ENCODE measurements at places on chromosomes 6 and 20. TPM values are rescaled to one million over a fixed set of nuclear protein-coding genes. Genes with fewer than 3 reads are reported as not detected.

DNA sequence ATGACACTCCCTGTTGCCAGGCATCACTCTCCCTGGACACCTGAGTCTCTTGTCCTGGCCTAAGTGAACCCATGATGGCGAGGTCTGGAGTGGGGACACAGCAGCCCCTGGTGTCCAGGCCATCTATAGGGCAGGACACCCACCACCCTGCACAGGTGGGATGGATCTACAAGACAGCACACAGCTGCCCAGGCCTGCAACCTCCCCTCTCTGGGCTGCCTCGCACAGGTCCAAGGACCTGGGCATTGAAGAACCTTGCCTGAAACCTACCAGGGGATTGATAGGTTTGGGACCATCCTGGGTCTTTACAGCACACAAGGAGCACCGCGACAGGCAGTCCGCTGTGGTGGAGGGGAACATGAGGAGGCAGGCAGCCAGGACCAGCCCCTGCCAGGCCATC, 11.2 kb downstream of the PDYN start:
- no peak overlapping the region for H3K27ac ChIP-seq
- DNase-seq = no peak
- H3K36me3 ChIP-seq = no peaks in the 10 kb centered on the region
- no peaks in the 10 kb centered on the region for H3K4me1 ChIP-seq

- no peaks in the 10 kb centered on the region for H3K36me3 ChIP-seq
- no peak overlapping the region for H3K4me3 ChIP-seq
- H3K4me1 ChIP-seq = no peaks in the 10 kb centered on the region
- no peak overlapping the region for H3K27ac ChIP-seq
Observed at GRCh38 chr20:2914160-2914559, 40.9 kb downstream of the PTPRA start.

The TOP1 gene
- total RNA-seq = 22.4 TPM

The C2 gene
- 17.4 TPM for total RNA-seq

DNA sequence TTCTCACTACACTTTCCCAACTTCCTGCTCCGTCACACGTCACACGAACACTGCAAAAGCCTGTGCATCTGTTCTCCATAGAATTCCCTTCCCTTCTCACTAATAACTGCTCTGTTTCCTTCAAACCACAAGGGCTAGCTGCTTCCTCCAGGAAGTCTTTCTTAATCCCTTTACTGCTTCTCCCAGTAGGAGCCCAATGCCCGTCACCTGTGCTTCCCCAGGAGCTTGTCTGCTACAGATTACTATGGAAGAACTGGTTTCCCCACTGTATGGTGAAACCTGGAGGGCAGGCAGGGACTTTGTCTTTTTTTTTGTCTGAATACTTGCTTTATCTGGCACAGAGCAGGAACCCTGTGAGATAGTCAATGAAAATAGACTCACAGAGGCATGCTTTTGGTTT, 444.7 kb upstream of the MAP3K7 start:
- no peaks in the 10 kb centered on the region for H3K27me3 ChIP-seq
- no peaks in the 10 kb centered on the region for H3K36me3 ChIP-seq
- DNase-seq = no peak

GRCh38 chr6:104344223-104344622, 515.5 kb downstream of the HACE1 start:
- no peak for DNase-seq
- no peaks in the 10 kb centered on the region for H3K36me3 ChIP-seq
- no peaks in the 10 kb centered on the region for H3K4me1 ChIP-seq
- H3K27me3 ChIP-seq = no peaks in the 10 kb centered on the region

The CTSA gene
- 50.4 TPM for total RNA-seq

- no peak overlapping the region for H3K4me3 ChIP-seq
- H3K36me3 ChIP-seq = no peaks in the 10 kb centered on the region
Observed at GRCh38 chr6:17417817-17418216, 24.4 kb downstream of the CAP2 start.

The PRL gene
- not detected for total RNA-seq

The MYMX gene
- total RNA-seq = not detected

GRCh38 chr6:90372885-90373284, 76.2 kb upstream of the BACH2 start:
- peaks cover 5% of the 10 kb centered on the region for H3K4me1 ChIP-seq
- no peak overlapping the region for H3K27ac ChIP-seq
- DNase-seq = no peak
- H3K4me3 ChIP-seq = no peak overlapping the region

DNA sequence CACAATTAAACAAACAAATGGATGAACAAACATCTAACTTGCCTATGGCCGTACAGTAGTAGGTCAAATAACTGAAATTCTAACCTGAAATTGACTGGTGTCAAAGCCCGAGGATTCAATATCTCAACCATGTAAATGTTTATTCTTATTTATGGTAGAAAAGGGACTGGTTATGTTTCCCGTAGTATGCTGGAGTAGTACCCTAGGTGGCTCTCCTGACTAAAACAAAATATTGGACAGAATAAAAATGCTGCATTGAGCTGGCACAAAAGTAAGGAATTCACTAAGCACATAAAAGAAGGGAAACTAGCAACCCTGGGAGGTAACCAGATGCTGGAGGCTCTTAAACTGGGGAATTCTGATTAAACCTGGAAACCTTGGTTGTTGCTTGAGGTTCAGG, 117.1 kb upstream of the PREP start:
- no peaks in the 10 kb centered on the region for H3K27me3 ChIP-seq
- no peaks in the 10 kb centered on the region for H3K36me3 ChIP-seq
- H3K27ac ChIP-seq = no peak overlapping the region
- no peaks in the 10 kb centered on the region for H3K4me1 ChIP-seq
- H3K4me3 ChIP-seq = no peak overlapping the region

The DYNLT1 gene
- 36.6 TPM for total RNA-seq

The MYT1 gene
- not detected for total RNA-seq

GRCh38 chr20:42018979-42019378, 400.8 kb upstream of the CHD6 start:
- no peaks in the 10 kb centered on the region for H3K27me3 ChIP-seq
- no peak overlapping the region for H3K27ac ChIP-seq
- DNase-seq = no peak
- H3K4me3 ChIP-seq = no peak overlapping the region

The SPTLC3 gene
- total RNA-seq = 17.1 TPM

- H3K27ac ChIP-seq = no peak overlapping the region
- H3K27me3 ChIP-seq = no peaks in the 10 kb centered on the region
- H3K4me3 ChIP-seq = no peak overlapping the region
- no peak for DNase-seq
- H3K4me1 ChIP-seq = no peaks in the 10 kb centered on the region
- H3K36me3 ChIP-seq = no peaks in the 10 kb centered on the region
Observed at GRCh38 chr20:52056203-52057062, 135.1 kb downstream of the ZFP64 start.

- H3K36me3 ChIP-seq = no peaks in the 10 kb centered on the region
- no peaks in the 10 kb centered on the region for H3K4me1 ChIP-seq
- no peaks in the 10 kb centered on the region for H3K27me3 ChIP-seq
- no peak for DNase-seq
- no peak overlapping the region for H3K27ac ChIP-seq
Observed at GRCh38 chr6:167103041-167103891, 19.6 kb upstream of the CCR6 start.

DNA sequence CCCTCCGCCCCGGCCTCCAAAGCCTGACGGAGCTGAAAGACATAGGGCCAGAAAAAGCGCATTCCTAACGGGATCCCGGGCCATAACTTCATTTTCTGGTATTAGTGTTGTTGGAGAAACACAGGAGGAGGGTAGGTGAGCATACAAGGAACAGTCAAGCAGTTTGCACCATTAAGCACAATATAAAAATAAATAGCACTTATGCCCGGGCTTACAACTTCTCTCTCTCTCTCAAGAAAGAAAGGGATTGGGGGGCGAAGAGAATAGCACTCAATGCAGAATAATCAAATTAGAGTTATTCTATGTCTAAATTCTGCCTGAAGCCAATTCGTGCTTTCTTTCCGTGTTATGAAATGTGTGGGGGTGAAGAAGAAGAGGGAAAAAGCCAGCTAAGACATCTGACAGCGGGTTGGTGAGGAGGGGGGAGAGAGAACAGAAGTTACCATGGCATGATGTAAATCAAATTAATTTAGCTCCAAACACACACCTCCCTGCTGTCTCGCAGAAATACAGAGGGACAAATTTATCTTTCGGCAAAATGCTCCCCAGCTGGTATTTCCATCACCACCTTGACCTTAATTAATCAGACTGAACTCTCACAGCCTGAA, 508 bp upstream of the METTL24 start:
- no peaks in the 10 kb centered on the region for H3K36me3 ChIP-seq
- no peak overlapping the region for H3K27ac ChIP-seq
- H3K4me1 ChIP-seq = peaks cover 16% of the 10 kb centered on the region
- H3K4me3 ChIP-seq = peak overlapping the region; percentile 18
- H3K27me3 ChIP-seq = peaks cover 25% of the 10 kb centered on the region
- DNase-seq = no peak

The TP53TG5 gene
- total RNA-seq = not detected

GRCh38 chr6:124482071-124482491, 480.2 kb upstream of the RNF217 start:
- no peak overlapping the region for H3K4me3 ChIP-seq
- no peaks in the 10 kb centered on the region for H3K27me3 ChIP-seq
- no peak for DNase-seq
- H3K36me3 ChIP-seq = no peaks in the 10 kb centered on the region
- H3K27ac ChIP-seq = no peak overlapping the region

GRCh38 chr6:21990577-21990976, 306.3 kb downstream of the PRL start:
- H3K36me3 ChIP-seq = no peaks in the 10 kb centered on the region
- H3K4me3 ChIP-seq = no peak overlapping the region
- peaks cover 6% of the 10 kb centered on the region for H3K4me1 ChIP-seq
- H3K27me3 ChIP-seq = no peaks in the 10 kb centered on the region
- no peak for DNase-seq

DNA sequence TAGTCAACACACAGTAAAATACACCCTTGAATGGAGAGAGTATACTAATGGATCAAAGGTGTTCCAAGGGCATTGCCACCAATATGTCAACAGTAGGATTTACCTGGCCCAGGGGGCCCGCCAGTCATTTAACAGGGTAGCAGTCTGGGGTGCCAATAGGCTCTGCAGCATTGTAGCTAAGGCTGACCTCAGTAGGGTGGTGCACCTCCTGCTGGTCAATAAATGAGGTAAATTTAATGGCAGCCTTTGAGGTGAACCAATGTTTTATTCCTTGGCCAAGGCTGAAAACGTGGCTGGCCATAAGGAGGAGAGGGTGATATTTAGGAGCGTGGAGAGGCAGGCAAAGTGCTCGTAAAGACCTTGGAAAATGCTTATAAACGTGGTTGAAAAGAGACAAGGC, 147.2 kb downstream of the RPS12 start:
- H3K27ac ChIP-seq = no peak overlapping the region
- H3K27me3 ChIP-seq = no peaks in the 10 kb centered on the region
- H3K4me3 ChIP-seq = no peak overlapping the region
- H3K36me3 ChIP-seq = no peaks in the 10 kb centered on the region
- H3K4me1 ChIP-seq = no peaks in the 10 kb centered on the region
- DNase-seq = no peak

DNA sequence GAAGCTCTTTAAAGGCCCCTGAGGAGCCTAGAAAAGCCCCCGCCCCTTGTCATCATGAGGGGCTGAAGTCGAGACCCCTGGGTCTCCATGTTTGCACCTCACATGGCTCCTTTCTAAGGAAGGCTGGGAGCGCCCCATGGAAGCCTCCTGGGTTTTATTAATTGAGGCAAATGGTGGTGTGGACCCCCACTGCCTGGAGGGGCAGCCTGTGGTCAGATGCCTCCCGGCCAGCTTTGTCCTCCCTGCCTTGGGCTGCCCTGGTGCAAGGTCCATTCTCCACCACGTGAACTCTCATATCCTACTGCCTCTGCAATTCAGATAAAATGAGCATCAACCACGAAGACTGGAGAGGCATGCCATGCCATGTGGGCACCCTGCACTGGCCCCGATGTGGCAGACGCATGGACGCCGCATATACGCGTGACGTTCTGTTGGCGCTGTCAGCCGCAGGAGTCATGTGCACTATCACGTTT, 295.5 kb downstream of the TAF4 start:
- DNase-seq = no peak
- no peak overlapping the region for H3K4me3 ChIP-seq
- no peaks in the 10 kb centered on the region for H3K36me3 ChIP-seq

GRCh38 chr6:14706378-14706929, 539.4 kb upstream of the JARID2 start:
- no peak for DNase-seq
- no peaks in the 10 kb centered on the region for H3K27me3 ChIP-seq
- no peaks in the 10 kb centered on the region for H3K36me3 ChIP-seq
- peaks cover 11% of the 10 kb centered on the region for H3K4me1 ChIP-seq
- peak overlapping the region; percentile 25 for H3K27ac ChIP-seq

DNA sequence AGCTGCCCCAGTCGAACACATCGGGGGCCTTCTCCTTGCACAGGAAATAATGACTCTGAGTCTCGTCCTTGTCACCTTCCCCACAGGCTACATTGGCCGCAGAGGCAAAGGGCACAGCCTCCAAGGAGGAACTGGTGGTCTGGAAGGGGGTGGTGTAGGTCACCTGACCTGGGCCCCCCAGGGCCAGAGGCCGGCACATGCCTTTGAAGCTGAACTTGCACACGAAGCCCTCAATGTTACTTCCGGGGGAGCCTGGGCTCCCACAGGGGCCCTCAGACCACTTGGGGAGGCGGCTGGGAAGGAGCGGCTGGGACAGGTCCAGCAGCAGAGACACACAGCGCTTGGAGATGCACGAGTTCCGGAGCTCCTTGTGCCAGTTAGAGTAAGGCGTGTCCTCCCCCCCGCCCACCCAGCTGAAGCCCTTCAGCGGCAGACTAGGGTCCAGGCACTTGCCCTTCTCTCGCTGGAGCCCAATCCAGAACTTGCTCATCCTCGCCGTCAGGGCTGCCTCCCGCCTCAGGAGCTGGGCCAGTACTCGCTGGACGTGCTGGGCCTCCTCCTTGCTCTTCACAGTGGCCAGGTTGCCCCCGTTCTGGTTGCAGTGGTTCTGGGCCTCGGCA, 578 bp downstream of the CD93 start:
- peak overlapping the region; percentile 19 for H3K4me3 ChIP-seq
- H3K27me3 ChIP-seq = no peaks in the 10 kb centered on the region
- no peak for DNase-seq

DNA sequence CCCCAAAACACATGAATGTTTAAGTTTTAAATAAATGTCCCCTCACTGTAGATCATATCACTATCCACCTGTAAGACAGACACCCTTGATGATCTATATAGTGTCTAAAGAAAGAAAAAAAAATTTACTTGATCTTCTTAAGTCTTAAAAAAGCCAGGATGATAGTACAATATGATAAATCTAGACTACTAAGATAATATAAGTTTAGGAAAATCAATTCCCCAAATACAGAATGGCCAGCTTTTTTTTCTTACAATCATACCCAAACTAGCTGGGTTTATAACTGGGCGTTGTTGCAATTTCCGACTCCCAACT, 14.4 kb downstream of the ZNF217 start:
- DNase-seq = no peak
- peak overlapping the region; percentile 35 for H3K27ac ChIP-seq
- no peaks in the 10 kb centered on the region for H3K27me3 ChIP-seq
- H3K36me3 ChIP-seq = peaks cover 21% of the 10 kb centered on the region

The SLC22A3 gene
- 205 TPM for total RNA-seq

GRCh38 chr6:155080881-155081845, 86.0 kb downstream of the TIAM2 start:
- no peaks in the 10 kb centered on the region for H3K36me3 ChIP-seq
- H3K27me3 ChIP-seq = no peaks in the 10 kb centered on the region
- DNase-seq = no peak
- no peak overlapping the region for H3K27ac ChIP-seq
- H3K4me1 ChIP-seq = no peaks in the 10 kb centered on the region
- no peak overlapping the region for H3K4me3 ChIP-seq

All from tibial nerve (tissue), 4 donors.